Muscle of arm (tissue), 14 donors: ENCODE measurements at places on chromosomes 1 and 21.

DNA sequence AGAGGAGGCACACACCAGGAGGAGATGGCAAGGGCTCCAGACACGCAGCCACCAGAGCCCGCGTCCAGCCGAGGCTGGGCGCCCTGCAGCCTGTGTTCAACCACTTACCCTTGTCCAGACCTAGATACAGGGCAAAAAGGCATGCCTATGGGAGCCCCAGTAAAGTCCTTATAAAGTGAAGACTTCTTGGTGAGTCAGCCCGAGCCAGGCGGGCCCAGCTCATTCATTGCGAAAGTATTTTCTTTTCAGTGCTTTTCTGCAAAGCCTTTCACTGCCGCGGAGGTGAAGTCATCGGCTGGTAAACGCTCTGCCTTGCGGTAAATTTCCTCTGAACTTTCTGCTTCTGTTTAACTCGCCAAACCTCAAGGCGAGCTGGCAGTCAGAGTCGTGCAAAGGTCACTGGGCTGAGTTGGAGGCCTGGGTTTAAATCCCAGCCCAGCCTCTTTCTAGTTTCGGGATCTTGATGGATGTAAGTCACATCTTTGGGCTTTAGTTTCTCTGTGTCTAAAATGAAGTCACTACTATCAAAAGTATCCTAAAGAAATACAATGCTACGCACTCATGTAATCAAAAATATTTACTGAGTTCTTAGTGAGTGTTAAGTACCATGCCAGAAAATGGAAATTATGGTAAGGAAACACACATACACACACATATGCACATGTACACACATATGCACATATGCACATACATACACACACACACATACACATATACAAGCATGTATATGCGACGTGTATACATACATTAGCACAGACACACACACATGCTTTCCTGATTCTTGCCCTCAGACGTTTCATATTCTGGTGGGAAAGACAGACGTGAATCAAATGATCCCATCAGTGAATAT is 54.7 kb upstream of the IFFO2 start:
- peak; percentile 21 for DNase-seq

- DNase-seq: no peak
These were observed 119.1 kb downstream of the ERG start for GRCh38 chr21:38379147-38379546.

- no peak for DNase-seq
These were observed 16.6 kb downstream of the OBSCN start for GRCh38 chr1:228224198-228225164.

DNA sequence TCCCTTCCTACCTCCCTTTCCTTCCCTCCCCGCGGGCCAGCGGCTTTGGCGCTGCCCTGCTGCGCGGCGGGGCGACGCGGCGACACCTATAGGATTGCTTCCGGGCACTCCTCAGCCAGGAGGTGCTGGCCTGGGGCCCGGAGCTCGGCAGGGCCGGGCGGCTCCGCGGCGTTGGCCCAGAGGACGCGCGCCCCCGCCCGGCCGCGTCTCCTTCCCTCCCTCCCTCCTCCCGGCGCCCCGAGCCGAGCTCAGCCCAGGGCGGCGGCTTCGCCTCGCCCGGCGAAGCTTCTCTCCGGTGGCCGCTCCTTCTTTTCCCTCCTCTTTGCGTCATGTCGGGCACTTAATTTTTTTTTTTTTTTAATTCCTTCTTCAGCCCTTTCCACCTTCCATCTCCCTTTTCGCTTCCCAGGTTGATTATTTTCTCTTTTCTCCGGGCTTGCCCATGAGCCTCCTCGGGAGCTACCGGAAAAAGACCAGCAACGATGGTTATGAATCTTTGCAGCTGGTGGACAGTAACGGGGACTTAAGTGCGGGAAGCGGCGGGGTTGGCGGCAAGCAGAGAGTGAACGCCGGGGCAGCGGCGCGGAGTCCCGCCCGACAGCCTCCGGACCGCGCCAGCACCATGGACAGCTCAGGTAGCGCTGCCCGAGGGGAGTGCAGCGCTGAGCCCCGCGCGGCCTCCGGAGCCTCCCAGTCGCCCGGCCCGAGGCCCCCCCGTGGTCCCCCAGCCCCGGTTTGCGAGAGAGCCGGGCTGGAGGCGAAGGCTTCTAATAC is at the start of gene DNAJC6:
Gene DNAJC6 (plus strand): TSS at position 240 of the 774 bp plus-strand sequence. CDS start 203 bp downstream, at position 443.
- DNase-seq: peak; percentile 81

DNA sequence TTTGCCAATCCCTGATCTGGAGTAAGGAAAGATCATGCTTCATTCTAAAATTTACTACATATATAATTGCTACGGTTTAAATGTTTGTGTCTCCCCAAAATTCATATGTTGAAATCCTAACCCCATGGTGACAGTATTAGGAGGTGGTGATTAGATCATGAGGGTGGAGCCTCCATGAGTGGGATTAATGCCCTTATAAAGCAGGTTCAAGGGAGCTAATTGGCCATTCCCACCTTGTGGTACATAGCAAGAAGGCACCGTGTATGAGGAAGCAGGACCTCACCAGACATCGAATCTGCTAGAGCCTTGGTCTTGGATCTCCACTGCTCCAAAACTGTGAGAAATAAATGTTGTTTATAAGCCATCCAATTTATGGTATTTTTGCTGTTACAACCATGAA is 55.5 kb downstream of the GADD45A start:
- DNase-seq: no peak

DNA sequence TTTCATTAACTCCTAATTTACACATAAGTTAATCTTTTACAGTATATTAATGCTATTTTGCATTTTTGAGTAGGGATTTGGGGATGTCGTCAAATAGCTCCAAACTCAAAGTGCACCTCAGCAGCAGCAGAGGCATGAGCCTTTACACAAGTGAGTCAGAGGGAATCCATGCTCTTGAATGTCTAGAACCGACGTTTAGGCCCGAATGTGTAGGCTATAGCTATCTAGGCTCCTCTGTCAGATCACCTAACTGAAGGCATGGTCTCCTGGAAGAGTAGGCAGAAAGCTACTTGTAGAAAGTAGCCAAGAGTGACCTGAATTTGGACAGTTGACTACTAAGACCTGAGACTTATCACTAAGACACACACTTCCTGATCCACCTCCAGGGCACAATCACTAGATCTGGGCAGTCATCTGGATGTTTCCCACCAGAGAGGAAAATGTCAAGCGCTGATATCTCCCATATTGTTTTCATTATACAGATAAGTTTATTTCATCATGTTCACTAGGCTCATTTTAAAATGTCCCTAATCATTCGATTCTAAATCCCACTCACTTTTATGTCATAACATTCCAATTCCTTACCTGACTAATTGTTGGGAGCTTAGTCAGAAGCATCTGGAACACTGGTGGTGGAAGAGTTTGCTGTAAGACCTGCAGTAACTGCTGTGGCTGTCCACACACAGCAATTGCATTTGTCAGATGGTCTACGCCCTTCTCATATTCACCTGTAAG is 15.3 kb downstream of the TOMM20 start:
- DNase-seq: no peak

GRCh38 chr1:17822741-17823426 is 67.8 kb downstream of the ACTL8 start:
- DNase-seq: no peak

- DNase-seq: peak; percentile 8
These were observed 228.4 kb downstream of the RYR2 start for GRCh38 chr1:237270353-237270752.

GRCh38 chr1:16719571-16720350 is 20.6 kb upstream of the RNU1-4 start:
- DNase-seq: no peak

DNA sequence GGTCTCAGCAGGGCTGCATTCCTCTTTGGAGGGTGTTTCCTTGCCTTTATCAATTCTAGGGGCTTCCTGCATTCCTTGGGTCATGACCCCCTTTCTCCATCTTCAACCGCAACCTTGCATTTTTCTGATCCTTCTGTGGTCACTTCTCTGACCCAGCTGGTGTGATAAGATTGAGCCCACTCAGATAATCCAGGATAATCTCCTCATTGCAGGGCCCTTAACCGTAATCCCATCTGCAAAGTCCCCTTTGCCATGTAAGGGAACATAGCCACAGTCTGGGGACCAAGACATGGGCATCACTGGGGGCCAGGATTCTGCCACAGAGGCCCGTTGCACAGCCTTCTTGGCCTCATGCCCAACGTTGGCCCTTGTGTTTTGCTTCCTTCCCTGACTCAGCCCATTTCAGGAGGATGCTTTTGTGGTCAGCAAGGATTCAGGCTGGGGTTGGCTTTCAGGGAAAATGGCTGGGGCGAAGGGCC is 35.0 kb upstream of the IL19 start:
- no peak for DNase-seq

DNA sequence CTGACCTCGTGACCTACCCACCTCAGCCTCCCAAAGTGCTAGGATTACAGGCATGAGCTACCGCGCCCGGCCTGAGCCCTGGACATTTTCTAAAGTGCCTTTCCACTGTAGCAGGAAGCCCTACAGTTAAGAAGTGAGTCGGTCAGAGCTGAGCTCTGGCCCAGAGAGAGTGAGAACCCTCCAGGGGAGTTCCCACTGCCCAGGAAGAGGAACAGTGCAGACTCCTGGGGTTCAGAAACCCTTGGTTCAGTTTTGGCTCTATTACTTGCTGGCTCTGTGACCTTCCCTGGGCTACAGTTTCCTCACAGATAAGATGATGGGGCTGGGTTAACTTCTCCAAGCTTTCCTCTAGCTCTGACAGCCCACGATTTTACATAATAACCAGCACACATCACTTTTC is 20.9 kb downstream of the SLC9A1 start:
- DNase-seq: no peak

DNA sequence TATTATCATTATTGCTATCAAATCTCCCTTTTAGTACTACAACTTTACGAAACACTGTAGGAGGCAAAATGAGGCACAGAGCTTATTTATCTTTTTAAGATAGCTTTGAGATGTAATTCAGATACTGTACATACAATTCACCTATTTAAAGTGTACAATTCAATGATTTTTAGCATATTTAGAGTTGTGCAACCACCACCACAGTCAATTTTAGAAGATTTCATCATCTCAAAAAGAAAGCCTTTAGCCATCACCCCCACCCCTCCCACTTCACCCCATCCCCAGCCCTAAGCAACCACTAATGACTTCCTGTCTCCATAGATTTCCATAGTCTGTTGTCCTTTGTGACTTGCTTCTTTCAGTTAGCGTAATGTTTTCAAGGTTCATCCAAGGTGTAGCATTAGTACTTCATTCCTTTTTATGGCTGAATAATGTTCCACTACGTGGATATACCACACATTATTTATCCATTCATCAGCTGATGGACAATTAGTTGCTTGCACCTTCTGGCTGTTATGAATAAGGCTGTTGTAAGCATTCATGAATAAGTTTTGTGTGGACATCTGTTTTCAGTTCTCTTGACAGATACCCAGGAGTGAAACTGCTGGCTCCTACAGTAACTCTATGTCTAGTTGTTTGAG is 9.4 kb upstream of the CAPN9 start:
- DNase-seq: no peak

GRCh38 chr1:206772243-206772937 is at the start of gene IL10:
Gene IL10 (minus strand): TSS chr1:206772494. CDS start chr1:206772435, 59 bp downstream.
- DNase-seq: no peak

DNA sequence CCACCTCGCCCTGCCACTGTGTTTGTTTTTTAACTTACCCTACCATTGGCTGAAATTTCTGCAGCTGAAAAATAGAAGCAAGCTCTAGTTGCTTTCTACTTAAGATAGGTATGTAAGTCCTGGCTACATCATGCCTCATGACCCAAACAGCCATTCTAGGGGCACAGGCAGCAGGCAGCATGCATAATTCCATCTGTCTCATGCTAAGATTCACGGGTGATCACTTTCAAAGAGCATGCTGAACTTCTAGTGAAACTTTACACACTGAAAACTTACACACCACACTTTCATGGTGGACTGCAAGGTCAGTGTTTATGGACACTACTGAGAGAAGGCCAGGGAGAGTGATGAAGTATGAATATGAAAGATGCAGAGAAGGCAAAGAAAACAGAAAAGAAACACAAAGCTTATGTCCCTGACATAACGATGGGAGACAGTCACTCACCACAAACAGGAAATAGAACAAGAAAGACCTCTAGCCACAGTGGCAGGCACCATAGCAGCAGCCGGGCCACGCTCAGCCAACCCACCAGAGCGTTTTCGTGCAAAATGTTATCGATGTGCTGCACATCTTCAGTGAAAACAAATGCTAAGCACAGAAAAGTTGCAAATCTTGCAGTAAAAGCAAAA is 102.3 kb upstream of the TIAM1 start:
- DNase-seq: no peak

DNA sequence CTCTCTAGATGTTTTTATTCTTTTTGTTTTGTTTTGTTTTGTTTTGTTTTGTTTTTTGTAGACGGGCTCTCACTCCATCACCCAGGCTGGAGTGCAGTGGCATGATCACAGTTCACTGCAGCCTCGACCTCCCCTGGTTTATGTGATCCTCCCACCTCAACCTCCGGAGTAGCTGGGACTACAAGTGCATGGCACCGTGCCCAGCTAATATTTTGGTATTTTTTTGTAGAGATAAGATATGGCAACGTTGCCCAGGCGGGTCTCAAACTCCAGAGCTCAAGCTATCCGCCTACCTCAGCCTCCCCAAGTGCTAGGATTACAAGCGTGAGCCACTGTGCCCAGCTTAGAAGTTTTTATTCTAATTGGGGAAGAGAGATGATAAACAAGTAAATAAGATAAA is 13.3 kb upstream of the TP53BP2 start:
- no peak for DNase-seq

DNA sequence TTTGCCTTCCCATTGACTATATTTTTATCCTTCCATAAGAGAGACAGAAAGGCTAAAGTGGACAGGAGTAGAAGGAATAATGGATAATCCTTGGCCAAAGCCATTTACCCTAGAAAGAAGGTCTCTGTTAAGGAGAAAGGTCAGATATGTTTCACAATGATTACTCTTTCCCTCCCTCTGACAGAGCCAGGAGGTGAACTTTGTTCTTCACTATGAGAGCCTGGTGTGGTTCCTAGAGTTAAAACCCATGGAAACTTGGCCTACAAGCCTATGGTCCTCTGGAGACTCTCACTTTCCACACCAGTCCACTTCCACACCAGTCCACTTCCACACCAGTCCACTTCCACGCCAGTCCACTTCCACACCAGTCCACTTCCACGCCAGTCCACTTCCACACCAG is 479.9 kb upstream of the ZP4 start:
- no peak for DNase-seq

GRCh38 chr21:33168886-33169285 is 60.9 kb upstream of the IFNAR2 start:
- DNase-seq: no peak

DNA sequence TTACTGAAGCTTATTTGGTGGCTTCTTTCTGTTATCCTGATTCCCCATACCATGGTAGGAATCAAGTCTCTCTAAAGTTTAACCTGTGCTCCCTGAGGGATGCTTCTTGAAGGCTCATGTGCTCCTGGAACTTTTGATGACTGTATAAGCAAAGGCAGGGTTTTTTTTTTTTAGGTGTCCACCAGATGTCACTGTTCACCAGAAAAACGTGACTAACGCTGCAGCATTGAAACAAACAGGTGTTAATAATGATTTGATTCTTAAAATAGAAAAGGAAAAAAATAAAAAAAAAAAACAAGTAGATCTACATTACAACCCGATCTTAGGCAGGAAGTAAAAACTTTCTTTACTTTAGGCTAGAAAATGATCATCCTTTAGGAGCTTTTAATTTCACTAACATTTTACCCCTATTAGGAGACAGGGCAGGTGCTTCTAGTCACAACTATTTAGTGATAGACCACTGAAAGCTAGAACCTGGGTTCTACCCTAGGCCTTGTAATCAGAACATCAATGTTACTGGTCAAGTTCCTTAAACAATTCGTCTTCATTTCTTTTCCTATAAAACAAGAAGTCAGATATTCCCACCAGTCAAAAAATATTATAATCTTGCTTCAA is 223.0 kb downstream of the PLA2G4A start:
- peak; percentile 31 for DNase-seq

- no peak for DNase-seq
These were observed 23.6 kb downstream of the ACTA1 start for GRCh38 chr1:229410370-229410691.

GRCh38 chr21:33033961-33034413 is 8.3 kb downstream of the OLIG2 start:
- no peak for DNase-seq
